ENCODE measurements at places on chromosomes 12 and 14.

DNA sequence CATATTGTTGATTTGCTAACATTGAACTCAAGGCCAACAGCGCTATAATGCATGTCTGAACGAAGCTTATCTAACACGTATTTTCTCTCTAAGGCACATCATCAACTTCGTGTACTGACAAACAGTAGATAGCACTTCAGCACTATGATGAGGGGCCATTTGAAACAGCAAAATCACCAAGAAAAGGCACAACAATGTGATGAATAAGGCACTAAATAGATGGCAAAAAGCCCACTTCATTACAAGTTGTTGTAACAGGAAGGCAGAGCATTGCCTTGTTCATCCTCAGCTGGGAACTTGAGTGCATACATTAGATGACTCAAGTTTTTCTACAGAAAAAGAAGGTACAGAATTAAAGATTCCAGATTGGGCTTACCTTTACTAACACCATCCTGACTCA, 75.2 kb downstream of the LIN7A start:
- DNase-seq = no peak

GRCh38 chr12:121942145-121942718, 23.8 kb downstream of the CFAP251 start:
- DNase-seq = no peak

DNA sequence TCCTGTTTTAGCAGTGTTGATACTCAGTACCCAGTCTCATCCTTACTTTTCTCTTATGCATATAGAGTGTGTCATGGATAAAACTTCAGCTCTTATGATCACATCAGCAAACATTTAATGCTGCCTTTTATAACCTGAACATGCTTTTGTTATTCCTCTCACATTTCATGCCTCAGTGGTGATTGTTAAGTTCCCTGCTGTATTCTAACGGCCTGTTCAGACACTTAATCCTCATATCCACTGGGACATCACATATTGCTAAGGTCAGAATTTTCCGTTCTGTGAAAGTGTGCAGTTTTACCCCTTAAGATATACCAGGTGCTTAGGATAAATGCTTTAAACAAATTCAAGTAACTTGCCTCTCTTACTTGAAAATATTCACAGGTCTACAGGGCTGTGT, 268.7 kb upstream of the SEL1L start:
- no peak for DNase-seq

- no peak for DNase-seq
Observed at GRCh38 chr14:60657456-60658210, 8.4 kb upstream of the SIX1 start.

GRCh38 chr12:47885012-47885501, 19.7 kb downstream of the VDR start:
- no peak for DNase-seq

- DNase-seq = no peak
Observed at GRCh38 chr12:71161591-71161990, 3.8 kb upstream of the TSPAN8 start.

GRCh38 chr12:12441429-12441807, 84.5 kb downstream of the BORCS5 start:
- DNase-seq = no peak

DNA sequence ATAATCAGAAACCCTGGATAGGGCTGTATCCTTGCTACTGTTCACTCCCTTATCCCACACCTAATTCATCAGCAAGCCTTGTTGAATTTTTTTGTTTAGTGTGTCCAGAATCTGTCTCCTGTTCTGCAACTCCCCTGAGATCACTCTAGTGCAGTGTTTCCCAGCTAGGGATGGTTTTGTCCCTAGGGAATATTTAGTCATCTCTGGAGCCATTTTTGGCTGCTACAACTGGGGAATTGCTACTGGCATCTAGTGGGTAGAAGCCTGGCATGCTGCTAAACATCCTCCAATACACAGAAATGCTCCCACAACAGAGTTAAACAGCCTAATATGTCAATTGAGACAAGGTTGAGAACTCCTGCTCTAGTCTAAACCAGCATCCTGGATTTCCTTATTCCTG, 248.0 kb downstream of the NPAS3 start:
- peak; percentile 3 for DNase-seq

GRCh38 chr12:93679308-93679925, 2.2 kb downstream of the CRADD start:
- no peak for DNase-seq

- DNase-seq = no peak
Observed at GRCh38 chr12:26340649-26341048, 145.3 kb downstream of the SSPN start.

DNA sequence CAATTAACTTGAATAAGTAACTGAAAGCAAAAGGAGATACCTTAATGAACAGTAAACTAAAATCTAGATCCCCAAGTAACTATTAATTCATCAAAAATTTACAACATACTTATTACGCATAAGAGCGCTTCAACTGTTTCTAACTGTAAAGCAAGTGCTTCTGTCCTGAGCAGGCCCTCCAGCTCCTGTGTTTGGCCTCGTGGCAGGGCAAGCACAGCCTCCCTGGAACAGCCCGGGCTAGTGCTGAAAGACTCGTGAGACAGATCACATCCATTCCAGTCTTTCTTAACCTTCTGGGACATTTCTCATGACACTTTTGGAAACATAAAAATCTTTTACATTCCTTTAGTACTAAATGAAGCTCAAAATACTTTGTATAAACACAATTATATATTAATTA, 178.8 kb upstream of the ABCD2 start:
- no peak for DNase-seq

- DNase-seq = no peak
Observed at GRCh38 chr14:60212503-60213371, 36.3 kb upstream of the PPM1A start.

DNA sequence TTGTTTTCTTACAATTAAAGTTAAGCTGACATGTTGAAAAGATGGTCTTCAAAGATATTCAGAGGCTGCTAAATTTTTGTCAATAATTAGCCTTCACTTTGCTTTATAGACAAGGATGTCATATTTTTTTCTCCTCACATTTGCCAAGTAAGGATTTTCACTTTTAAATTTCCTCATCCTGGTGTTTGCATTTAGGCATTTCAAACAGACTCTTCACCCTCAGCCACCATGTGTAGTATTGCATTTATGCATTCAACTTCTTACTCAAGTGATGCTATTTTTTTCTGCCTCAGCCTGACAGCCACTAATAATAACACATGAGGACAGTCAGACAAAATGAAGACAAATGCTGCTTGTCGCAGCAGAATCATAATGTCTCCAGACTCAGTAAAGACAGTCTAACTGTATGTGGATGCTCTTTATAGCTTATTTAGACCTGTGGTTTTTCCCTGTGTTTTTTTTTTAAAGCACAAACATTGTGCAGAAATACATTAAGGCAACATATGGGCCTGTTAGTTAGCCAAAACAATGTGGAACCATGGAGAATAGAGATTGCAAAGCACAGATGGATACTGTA, 481.5 kb downstream of the NPAS3 start:
- no peak for DNase-seq

DNA sequence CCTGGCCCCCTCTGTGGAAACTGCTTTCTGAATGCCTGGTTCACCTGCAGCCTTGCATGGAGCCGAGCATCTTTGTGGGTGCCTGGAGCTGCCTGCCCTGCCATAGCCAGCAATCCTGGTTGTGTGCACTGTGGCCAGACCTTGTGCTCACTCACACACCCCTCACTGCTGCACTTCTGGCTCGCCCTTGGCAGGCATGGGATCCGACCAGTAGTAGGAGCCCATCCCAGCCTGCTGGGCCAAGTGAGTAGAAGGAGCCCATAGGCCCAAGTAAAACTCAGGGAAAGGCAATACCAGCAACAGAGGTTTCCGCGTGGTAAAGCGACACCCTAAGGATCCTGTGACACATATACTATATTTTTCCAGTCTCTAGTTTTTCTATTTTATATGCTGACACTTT, 270.0 kb upstream of the NAV3 start:
- no peak for DNase-seq

GRCh38 chr14:23910101-23910875, 43.3 kb upstream of the DHRS4 start:
- DNase-seq = peak; percentile 87

DNA sequence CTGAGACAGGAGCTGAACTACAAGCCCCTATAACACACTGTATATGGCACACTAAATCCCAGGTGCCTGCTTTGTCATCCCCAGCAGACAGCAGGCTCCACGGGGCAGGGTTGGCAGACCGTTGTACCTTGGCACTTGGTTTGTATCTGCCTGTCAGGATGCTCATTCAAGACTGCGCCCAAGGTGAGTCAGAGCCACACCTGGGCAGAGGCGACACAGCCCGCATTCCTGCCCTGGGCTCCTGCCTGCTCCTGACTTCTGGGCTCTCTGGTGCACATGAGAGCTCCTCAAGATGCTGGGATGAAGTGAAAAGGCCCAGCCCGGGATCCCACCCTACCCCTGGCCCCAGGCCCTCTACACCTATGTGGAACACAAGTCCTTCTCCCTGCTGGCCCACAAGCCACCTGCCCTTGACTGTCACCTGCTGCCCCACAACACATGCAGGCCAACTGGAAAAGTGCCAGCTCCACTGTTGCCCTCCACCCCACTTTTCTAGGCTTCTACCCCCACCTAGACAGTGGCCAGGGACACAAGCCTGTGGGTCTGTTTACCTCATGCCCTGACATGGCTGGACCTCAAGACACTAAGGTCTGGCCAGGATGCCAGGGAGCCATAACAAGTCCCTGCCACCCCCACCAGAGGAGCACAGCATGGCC, 30.8 kb upstream of the PNMA1 start:
- no peak for DNase-seq

DNA sequence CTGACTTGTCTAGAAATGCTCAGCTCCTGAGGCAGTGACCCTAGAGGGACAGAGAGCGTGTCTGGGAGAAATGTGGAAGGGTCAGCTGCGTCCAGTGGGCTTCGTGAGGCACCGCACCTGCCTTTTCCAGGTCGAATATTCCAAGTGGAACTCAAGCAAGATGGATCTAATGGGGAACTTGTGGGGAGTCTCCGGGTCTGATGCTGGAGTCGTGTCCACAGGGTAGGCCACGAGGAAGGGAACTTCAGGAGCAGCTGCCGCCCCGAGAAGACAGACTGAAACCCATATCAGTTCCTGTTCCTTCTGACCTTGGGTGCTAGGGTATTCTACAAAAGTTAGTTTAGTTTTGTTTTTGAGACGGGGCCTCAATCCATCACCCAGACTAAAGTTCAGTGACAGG, 67.5 kb downstream of the TNFAIP2 start:
- no peak for DNase-seq

GRCh38 chr14:99930420-99931274, 134.6 kb upstream of the EVL start:
- DNase-seq = peak; percentile 13

- no peak for DNase-seq
Observed at GRCh38 chr14:104142136-104142945, 4.0 kb downstream of the KIF26A start.

DNA sequence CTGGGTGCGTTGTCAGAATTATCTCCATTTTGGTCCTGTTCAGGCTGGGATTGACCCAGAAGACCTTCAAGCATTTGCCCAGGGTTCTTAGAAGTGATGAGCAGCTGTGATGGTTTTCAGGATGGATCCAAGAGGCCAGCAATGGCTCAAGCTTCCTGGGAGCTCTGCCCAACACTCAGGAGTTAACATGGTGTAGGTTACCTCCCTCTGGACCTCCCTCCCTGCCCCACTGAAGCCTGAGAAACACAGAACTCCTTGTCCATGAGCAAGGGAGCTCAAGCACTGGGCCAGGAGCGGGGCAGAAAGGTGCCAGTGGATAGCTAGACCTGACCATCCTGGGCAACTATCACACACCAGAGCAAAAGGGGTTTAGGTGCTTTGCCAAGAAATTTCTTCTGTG, 148.4 kb upstream of the FKBP4 start:
- no peak for DNase-seq

GRCh38 chr12:42794806-42795205, 205.3 kb upstream of the PRICKLE1 start:
- DNase-seq = peak; percentile 16

DNA sequence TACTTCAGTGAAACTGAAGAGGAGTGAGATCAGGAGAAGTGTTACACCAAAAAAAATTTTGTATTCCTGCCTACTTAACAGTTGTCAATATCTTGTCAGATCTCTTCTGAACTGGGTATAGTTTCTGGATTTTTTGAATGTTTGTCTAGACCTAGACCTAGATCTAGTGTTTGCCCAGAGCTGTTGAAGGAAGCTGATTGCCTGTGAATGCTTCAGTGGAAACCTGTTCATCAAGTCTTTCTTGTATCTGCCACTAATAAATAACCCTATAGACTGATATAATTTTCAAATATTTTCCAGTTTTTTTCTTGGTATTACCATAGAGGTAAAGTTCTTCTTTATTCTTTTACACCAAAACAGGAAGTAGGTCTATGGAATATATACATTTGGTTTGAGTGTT, 781.5 kb upstream of the FBXO33 start:
- DNase-seq = no peak

GRCh38 chr12:13000616-13000924, 505 bp upstream of the HEBP1 start:
- DNase-seq = peak; percentile 37

- no peak for DNase-seq
Observed at GRCh38 chr12:15535352-15535781, 213.1 kb downstream of the PTPRO start.

- no peak for DNase-seq
Observed at GRCh38 chr14:81236138-81236537, 15.4 kb upstream of the GTF2A1 start.

DNA sequence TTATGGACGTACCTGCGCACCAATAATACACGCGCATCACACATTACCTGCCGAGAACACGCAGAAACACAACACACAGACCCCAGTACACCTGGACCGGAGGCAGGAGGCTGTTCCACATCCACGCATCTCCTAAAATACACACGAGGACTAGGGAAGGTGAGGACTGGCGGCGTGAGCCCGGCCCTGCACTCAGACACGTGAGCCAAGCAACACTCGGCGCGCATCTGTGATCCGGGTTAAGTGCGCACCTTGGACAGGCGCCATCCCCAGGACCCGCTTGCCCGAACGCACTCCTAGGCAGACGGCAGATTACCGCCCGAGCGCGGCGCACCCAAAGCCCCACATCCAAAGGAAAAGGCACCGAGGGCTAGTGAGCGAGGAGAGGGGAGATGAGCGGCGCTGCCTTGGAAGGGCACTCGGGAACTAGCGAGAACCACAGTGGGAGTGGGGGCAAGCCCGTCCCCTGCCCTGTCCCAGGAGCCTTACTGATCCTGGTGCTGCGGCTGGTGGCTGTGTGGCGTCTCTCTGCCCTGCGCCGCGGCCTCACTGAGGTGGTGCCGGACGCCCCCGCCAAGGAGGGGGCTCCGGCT, 417 bp downstream of the GLS2 start:
- DNase-seq = no peak

DNA sequence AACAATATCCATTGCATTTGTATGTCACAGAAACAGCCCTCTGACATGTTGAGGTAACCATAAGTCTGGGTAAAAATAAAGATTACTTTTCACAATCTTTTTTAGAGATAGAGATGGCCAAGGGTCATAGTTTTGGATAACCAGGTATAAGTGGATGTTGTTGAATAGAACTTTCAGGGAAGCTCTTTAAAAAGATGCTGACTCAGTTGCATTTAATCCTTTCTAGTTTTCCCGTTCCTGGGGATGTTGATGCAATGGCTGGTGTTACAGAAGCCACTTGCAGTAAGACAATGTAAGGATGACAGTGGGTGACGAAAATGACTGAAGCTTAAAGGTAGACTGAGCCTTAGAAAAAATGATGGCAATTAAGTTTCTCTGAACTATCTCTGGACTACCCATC, 1473.7 kb downstream of the AACS start:
- DNase-seq = no peak

Measured in AG08395 (cell line).